ENCODE measurements at places on chromosomes 1 and 21.

- no peak for DNase-seq
Measured at GRCh38 chr1:232438476-232438875, 191.5 kb downstream of the SIPA1L2 start.

DNA sequence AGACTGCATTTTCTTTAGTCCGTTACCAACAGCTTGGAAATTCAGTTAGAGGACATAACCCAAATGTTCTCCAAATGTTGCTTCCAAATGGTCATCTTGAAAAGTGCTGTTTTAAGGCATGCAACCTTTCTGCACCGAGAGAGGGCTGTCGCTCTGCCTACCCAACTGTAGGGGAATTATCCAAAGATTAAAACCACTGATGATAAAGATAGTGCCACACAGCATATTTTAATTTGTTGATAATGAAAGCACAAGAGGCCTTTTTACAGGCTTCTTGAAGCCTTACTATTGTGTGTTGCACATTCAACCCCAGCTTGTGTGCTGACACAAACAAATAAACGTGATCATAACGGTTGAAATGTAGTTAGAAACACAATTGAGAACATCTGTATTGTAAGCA, 121.5 kb downstream of the LMO4 start:
- no peak for DNase-seq

- DNase-seq, result no peak
Measured at GRCh38 chr1:76158126-76158525, 83.6 kb downstream of the ST6GALNAC3 start.

DNA sequence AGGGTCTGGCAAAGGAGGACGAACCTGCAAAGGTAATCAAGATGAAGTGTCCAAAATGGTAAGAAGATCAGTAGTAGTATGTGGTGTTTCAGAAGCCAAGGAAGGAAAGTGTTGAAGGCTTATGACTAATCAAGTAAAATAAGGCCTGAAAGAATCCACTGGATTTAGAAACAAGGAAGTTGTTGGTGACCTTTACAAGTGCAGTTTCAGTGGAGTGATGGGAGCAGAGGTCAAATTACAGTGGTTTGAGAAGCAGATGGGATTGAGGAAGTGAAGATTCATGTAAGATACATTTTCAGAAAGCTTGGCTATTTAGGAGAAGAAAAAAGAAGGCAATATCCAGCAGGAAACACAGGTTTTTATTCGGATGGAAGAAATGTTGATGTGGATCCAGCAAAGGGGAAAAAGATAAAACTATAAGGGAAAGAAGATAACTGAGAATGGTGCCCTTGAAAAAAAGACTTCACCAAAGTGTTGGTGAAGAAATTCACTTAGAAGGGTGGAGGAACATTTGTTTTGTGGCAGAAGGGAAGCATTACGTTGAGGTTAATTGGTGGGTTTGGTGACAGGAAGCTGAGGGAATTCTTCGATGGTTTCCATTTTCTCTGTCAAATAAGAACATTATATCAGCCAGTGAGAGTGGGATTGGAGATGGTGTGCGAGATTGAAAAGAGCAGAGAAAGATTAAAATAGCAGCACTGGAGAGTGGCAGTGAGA, 2.1 kb downstream of the ARMH1 start:
- DNase-seq, result peak; percentile 99

DNA sequence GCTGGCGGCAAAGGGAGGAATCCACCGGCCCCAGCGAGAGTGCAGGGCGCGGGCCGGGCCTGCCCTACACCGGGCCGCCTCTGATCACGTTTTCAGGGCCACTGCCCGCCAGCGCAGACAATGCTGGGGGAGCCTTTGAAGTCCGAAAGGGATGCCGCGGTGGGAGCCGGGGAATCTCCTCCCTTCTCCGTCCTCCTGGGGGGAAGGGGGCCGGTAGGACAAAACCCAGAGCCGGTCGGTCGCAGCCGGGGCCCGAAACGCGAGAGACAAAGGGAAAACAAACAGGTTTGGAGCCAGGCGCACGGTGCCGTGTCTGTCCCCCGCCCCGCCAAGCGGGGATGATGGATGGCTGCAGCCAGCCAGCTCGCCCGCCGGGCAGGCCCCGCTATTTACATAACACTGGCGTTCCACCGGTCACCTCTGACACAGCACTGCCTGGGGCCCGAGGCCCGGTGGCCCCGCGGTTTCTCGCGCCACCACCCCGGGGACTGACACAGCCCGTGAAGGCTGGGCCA, 92.0 kb downstream of the CASZ1 start:
- no peak for DNase-seq

- DNase-seq, result no peak
Measured at GRCh38 chr1:93587354-93587753, 94.3 kb downstream of the BCAR3 start.

DNA sequence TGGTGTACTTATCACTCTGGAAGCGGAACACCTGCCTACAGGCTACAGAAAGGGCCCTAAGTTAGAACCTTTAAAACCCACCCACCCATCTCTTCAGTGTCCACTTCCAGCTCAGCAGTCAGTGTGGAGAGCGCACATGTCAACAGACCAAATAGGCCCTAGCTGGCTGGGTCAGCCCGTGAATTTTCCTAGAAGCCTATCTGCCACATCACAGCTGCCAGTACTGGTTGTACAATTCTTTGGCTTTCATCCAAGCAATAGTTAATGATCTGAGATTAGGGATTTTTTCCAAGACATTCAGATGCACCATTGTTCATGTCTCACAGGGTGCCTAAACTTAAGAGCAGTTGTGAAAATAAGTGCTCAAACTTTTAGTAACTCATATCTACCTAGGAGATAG, 197.1 kb downstream of the KCNK2 start:
- no peak for DNase-seq

DNA sequence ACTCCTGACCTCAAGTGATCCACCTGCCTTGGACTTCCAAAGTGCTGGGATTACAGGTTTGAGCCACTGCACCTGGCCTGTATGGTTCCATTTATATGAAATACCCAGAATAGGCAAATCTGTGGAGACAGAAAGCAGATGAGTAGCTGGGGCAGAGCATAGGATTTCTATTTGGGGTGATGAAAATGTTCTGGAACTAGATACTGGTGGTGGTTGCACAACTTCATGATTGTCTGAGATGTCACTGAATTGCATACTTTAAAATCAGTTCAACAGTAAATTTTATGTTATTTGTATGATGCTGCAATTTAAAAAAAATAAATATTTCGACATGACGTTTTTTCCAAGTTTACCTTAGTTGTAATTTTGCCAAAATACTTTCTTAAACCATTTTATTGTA, 23.9 kb downstream of the ITSN1 start:
- DNase-seq, result no peak

DNA sequence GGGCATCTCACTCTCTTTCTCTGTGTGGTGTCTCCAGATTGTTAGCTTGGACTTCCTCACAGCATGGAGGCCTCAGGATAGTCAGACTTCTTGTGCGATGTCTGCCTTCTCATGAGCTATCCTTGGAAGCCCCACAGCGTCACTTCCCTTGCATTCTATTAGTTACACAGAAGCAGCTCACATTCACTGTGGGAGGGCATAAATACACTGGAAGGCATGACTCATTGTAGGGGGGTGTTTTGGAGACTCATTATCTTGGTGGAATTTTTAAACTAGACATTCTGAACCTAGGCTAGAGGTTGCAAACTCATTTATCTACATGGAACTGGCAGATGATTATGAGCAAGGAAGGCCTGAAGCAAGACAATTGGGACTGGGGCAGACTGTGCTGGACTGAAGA, 21.4 kb upstream of the FASLG start:
- no peak for DNase-seq

DNA sequence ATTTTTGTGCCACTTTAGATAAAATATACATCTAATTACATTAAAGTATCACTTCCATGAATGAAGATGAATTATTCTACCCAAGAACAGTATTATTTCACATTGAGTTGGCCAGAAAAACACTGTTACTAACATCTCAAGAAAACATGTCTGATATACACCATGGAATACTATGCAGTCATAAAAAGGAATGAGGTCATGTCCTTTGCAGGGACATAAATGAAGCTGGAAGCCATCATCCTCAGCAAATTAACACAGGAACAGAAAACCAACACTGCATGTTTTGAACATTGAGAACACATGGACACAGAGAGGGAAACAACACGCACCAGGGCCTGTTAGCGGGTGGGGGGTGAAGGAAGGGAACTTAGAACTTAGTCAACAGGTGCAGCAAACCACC, 69.0 kb downstream of the TESK2 start:
- DNase-seq, result no peak

GRCh38 chr1:169364948-169365347, 2.6 kb downstream of the NME7 start:
- DNase-seq, result no peak

- DNase-seq, result no peak
Measured at GRCh38 chr1:84247425-84248220, 53.9 kb upstream of the SAMD13 start.

DNA sequence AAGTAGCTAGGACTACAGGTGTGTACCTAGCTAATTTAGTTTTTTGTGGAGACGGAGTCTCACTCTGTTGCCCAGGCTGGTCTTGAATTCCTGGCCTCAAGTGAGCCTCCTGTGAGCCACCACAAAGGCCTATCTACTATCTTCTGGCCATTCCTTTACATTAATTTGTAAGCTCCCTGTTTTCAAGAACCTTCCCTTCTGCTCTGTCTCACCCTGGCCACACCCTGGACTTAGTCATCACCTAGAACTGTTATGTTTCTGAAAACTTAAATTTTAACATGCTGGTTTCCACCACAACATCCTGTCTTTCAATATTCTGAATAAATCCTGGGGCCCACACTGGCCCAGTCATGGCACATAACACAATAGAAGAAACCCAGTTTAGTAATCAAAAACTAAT, 4.9 kb upstream of the B4GALT3 start:
- DNase-seq, result peak; percentile 86

DNA sequence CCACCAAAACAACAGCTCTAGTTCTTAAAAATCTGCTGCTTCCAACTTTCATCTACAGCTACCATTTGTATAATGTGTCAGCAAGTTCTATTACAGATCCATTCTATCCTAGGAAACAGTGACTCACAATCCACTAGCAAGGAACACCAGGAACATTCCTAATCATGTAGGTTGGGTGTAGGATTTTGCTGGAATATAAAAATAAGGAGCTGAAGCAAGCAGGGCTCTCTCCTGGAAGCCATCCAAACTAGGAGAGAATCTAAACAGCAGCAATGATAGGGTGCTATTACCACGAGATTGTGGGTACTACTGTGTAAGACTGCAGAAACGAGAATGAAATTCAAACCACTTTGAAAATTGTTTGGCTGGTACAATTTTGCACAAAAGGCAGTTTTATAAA, 135.0 kb downstream of the PTPN14 start:
- DNase-seq, result no peak

- no peak for DNase-seq
Measured at GRCh38 chr21:15001857-15002606, 62.8 kb downstream of the NRIP1 start.

DNA sequence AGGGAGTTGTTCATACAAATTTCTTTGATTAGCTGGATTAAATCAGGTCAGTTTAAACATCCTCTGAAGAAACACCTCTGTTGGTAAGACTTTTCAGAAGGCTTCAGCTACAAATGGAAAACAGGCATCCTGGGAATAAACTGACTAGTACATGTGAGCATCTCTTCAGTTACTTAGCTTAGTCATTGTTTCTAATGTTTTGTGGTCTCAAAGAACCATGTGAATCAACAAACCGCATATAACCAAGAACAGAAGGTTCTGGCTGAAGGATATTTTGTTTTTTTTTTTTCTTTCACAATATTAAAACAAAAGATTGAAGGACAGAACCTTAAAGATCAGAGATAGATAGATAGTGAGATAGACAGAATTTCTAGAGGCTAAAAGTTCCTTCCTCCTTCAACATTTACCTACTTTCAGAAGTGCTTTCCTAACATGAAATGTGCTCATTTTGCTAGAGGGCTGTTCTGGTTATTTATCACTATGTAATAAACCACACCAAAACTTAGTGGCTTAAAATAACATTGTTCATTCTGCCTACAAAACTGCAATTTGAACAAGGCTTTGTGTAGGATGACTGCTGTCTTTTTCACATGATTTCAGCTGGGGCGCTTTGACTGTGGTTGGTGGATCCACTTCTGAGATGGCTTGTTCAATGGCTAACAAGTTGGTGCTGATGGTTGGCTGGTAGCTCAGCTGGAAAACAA, 119.8 kb upstream of the PTGFR start:
- no peak for DNase-seq

DNA sequence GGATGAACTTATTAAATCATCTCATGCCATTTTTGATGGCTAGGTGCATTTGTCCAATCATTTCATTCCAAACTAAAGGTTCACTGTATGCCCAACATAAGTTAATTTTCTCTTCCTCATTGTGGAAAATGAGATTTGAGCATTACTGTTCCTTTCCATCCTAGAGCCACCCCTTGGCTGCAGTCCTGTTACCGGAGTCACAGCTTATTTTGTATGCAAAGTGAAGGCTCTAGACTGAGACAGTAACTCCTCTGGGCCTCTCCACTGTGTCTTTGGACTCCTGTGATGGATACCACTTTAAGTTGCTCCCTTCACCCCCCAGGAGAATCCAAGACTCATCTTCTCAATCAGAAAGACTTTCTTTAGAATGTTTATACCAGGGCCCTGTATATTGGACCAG, 59.7 kb downstream of the FGGY start:
- DNase-seq, result no peak

DNA sequence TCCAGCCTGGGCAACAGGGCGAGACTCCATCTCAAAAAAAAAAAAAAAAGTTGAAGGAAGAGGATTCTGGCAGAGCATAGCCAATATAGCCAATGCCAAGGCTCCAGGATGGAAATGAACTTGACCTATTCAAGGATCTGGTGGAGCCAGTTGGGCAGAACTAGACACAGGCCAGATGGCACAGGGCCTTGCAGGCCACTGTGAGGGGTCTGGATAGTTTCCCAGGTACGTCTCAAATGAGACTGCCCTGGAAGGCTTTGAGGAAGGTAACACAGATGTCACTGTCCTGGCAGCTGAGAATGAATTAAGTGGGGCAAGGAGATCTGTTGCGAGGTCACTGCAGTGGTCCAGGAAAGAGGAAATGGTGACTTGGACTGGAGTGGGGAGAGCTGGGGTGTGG, 12.0 kb upstream of the ARHGEF19 start:
- DNase-seq, result peak; percentile 33

GRCh38 chr1:159867664-159868026, 5.2 kb upstream of the VSIG8 start:
- DNase-seq, result no peak

Data from MV-4-11 (cell line).